ENCODE measurements at places on chromosomes 11 and 22. TPM values are rescaled to one million over a fixed set of nuclear protein-coding genes. Genes with fewer than 3 reads are reported as not detected.

- no peak for DNase-seq
Observed at GRCh38 chr11:64492561-64492960, 98.5 kb upstream of the SLC22A12 start.

DNA sequence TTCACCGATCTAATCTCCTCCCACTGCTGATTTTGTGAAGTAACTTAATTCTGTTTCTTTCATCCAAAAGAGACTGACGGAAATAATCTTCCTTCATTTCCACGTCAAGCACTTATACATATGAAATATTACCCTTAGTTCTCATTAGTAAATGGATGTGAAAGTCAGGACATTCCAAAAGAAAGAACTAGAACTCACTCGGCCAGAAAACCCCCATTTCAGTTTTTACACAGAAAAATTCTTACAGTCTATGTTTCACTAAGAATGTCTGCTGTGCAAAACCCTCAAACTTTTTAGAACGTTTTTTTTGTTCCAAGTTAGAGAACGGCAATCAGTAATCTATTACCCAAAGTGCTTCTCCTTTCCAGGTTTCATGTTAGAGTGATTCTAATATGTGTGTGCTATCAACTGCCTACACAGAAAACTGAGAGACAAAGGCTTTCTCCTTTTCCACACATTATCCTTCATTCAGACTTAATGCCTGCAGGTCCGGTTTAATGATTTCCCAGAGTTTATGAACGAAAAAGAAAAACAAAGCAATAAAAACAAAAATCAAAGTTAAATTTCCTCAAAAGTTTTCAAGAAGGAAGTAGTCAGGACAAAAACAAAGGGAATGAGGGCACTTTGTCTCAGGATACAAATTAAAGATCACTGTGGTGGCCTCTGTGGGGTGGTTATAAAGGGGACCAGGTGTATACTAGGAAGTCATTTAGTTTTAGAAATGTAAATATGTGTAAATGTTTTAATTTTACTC lies 11.3 kb upstream of the SESN3 start:
- no peak for DNase-seq

- DNase-seq = no peak
Observed at GRCh38 chr11:45869551-45869950, 15.9 kb upstream of the MAPK8IP1 start.

DNA sequence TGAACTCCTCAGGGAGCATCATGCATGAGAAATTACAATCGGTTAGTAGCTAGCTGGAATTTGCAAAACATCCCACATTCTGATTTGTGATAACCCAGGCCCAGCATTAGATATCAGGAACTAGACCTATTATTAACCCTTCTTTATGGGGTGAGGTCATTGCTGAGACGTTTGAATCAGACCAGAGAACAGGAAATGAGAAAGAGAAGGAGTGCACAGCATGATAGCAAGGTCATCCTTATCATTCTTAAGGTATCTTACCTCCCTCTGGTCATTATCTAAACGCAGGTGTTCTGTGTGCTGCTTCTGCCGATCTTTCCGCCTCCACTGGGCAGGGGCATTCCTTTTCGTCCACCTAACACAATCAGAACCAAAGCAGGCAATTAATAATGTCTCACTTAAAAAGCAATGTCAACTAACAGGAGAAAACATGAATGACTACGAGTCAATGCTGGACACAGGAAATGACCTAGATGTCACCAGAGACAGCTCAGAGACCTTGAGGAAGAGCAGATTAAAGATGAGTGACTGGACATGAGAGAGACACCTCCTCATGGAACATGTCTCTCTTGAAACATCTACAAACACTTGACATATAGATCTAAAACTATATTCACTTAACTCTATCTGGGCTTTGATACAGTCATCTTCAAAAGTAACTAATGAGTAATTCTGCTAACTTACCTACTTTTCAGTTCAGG lies 78.3 kb upstream of the SCUBE2 start:
- no peak for DNase-seq

DNA sequence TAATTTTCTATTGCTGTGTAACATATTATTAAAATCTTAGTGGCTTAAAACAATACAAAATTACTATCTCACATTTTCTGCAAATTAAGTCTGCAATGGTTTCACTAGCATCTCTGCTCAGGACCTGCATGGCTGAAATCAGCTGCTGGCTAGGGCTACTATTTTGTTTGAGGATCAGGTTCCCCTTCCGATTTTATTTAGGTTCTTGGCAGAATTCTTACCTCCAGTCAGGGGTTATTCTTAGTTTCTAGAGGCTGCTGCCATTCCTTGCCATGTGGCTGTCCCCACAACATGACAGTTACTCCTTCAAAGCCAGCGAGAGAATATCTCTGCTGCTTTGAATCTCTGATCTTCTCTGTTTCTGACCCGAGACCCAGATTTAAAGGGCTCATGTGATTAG lies 424.5 kb upstream of the ANO5 start:
- DNase-seq = no peak

DNA sequence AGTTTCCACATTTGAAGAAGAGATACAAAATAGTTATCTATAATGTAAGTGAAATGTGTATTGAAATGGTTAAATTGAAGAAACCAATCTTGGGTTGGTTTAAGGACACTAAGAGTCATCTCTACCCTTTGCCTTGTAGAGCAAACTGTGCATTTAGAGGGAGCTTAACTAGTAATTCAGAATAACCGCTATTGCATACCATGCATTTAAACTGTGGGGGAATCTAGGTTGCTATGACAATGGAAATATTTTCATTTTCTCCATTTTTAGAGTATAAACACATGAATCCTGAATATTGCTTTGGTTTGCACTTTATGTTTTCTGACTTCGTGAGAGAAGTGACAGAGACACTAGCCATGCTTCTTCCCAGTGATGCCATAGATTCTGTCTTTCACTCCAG lies 39.7 kb downstream of the FAT3 start:
- DNase-seq = no peak

- DNase-seq = no peak
Observed at GRCh38 chr11:9982796-9983579, 311.0 kb downstream of the SBF2 start.

DNA sequence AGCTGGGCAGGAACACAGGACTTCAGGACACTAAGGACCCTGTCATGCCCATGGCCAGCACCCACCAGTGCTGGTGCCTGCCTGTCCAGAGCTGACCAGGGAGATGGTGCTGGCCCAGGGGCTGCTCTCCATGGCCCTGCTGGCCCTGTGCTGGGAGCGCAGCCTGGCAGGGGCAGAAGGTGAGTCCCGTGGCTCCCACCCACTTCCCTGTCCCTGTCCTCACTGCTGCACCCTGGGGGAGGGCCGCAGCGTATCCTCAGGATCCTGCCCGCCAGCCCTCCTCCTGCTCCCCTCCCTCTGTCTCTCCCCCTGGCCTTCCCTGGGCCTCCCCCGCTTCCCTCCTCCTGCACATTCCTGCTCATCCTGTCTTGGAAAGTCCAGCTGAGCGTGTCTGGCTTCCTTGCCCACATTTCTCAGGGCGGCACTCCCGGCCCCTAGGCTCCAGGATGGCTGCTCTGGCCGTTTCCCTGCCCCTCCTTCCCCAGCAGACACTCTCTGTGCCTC lies 8.7 kb downstream of the CSF2RB start:
- no peak for DNase-seq

DNA sequence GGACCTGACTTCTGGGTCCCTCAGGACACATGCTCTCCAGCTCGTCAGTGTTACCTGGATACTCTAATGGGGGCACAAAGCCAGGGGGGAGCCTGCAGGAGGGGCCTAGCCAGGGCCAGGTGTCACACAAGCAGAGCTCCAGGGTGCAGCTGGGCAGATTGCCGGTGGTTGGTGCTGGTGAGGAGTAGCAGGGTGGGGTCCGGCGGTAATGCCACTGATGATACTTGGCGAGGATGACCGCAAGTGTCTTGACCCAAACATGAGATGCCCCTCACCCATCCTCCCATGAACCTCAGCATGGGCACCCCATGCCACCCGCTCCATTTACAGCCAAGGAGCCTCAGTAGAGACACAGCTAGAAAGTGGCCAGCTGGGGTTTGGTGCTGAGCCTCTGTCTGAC lies 15.1 kb upstream of the KCNQ1OT1 start:
- DNase-seq = no peak

DNA sequence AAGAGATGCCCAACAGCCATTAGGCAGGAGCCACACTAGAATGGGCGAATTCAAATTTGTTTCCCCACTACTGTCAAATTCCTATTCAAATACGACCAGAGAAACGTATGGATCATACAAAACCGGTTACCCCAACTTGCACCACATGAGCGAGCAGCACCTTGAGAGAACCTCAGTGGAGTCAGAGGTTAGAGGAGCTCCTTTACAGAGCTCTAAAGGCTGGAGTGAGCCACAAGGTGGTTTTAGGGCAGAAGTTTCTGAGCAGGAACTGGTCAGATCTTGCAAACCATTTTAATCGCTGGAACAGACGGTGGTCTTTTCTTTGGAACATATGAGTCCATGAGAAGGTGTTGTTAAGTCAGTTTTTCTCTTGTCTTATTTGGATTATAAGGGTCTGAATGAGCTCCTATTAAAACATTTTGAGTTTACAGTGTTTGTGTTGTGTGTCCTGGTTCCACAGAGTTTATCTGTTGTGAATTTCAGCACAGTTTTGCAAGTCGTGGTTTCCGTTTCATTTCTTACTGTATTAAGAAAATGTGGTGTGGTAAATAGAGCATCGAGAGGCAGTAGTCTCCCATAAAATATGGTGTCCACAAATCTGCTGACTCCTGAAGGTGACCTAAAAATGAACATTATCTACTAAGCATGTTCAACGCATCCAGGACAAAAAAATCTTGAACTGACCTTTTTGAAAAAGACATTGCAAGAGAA lies 471.7 kb downstream of the NTM start:
- no peak for DNase-seq

DNA sequence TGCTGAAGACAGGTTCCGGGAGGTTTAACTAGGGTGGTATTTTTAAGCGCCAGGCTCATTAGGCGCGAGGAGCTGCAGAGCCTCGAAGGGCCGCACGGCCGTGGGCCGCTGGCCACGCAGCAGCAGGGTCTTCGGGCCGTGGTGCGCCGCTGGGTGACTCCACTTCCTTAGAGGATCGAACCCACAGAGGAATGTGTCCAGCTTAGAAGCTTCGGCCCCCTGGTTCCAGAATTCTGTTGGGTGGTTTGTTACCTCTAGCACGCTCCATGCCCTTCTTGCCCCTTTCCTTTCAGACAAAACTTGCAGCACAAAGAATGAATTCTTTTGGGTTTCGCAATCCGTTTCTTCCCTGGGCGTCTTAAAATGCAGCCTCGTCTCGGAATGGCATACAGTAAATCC lies 773 bp upstream of the PATL1 start:
- DNase-seq = no peak

GRCh38 chr22:50048061-50048765 lies 9.9 kb downstream of the TTLL8 start:
- DNase-seq = no peak

DNA sequence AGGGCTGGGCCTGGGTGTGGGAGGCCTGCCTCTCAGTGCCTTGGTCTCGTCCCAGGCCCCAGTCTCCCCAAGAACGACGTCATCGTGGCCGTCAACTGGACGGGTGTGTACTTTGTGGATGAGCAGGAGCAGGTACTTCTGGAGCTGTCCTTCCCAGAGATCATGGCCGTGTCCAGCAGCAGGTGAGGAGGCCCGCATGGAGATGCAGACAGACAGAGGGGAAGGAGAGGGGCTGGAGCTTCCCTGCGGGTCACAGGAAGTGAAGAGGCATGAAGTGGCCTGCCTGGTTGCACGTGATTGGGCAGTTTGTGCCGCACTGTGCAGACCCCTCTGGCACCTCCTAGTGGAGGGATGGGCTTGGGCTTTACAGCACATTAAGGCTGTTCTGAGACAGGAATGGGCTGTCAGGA lies 70.4 kb downstream of the MYO7A start:
- no peak for DNase-seq

DNA sequence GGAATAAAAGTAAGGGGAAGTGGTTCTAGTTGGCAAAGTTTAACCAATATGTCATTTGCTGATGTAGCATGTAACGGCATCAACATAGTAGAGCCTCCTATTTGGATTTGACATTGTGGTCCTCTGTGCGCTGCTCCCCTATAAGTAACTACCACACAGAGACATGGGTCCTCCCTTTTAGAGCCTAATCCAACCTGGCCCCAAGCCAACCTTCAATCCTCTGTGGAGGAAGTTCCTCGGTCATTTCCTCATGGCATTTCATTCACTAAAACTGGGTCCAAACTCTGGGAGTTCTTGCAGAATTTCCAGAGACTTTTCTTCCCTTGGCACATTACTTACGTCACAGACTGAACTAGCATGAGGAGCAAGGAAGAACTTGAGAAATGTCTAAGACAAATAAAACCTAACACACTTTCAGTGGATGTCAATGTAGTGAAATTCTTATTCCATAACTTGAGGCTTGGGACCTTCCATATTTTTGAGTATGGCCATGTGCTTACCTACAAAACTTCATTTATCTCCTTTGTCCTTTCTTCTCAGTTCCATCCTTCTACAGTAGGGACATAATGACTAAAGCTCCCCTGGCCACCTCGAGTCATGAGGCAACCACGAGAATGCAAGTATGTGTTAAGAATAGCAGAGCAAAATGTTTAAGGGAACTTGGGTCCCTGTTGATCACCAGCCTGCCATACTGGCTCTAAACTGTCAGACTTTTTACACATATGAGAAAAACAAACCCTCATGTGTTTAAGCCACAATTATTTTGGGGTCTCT lies 34.7 kb downstream of the MMP20 start:
- no peak for DNase-seq

DNA sequence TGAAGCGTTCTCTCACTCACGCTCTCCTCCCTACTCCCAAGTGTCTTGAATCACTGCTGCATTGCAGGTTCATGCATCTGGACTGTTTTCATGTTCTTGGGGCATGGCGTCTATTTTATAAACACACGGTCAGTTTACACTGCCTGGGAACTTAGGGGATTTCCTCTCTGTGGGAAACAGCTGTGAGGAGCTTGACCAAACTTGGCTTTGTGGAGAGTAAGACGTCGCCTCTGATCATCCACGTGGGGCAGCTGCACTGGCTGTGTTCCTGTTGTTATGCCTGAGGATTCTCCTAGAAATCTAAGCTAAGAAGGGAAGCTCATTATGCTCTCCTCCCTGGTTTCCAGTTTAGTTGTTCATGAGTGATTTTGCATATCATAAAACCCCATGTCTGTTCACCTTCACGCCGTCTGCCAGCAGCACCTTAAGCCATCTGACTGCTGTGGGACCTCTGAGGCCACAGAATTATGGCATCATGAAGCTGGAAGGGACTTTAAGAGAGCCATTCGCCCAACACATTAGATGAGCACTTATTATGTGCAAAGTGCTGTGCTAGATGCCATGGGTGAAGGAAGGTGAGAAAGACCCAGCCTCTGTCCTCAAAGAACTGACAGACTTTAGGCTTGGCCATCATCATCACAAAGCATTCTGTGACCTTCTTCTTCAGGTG lies 38.8 kb upstream of the POU2AF1 start:
- DNase-seq = no peak

GRCh38 chr22:18121506-18121905 lies 10.9 kb downstream of the TUBA8 start:
- no peak for DNase-seq

Gene DUSP8
- total RNA-seq = 6.2 TPM

Gene MEI1
- total RNA-seq = 0.39 TPM

Gene BEST1
- 2.2 TPM for total RNA-seq

Gene HEPN1
- total RNA-seq = not detected

Gene TNNT3
- 6.0 TPM for total RNA-seq

Gene PLAAT2
- total RNA-seq = not detected

Gene H19
- total RNA-seq = 372 TPM
